ENCODE measurements at places on chromosomes 13 and 19. TPM values are rescaled to one million over a fixed set of nuclear protein-coding genes. Genes with fewer than 3 reads are reported as not detected.

DNA sequence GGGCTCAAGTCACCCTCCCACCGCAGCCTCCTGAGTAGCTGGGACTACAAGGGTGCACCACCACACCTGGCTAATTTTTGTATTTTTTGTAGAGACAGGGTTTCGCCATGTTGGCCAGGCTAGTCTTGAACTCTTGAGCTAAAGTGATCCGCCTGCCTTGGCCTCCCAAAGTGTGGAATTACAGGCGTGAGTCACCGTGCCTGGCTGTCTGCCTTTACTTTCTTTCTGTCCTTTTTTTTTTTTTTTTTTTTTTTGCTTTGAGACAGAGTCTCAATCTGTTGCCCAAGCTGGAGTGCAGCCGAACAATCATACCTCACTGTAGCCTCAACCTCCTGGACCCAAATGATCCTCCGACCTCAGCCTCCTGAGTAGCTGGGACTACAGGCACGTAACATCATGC, 25.0 kb upstream of the OR1M1 start:
- DNase-seq = no peak

- no peak for DNase-seq
These were observed 14.5 kb upstream of the RAB20 start for GRCh38 chr13:110576070-110576394.

DNA sequence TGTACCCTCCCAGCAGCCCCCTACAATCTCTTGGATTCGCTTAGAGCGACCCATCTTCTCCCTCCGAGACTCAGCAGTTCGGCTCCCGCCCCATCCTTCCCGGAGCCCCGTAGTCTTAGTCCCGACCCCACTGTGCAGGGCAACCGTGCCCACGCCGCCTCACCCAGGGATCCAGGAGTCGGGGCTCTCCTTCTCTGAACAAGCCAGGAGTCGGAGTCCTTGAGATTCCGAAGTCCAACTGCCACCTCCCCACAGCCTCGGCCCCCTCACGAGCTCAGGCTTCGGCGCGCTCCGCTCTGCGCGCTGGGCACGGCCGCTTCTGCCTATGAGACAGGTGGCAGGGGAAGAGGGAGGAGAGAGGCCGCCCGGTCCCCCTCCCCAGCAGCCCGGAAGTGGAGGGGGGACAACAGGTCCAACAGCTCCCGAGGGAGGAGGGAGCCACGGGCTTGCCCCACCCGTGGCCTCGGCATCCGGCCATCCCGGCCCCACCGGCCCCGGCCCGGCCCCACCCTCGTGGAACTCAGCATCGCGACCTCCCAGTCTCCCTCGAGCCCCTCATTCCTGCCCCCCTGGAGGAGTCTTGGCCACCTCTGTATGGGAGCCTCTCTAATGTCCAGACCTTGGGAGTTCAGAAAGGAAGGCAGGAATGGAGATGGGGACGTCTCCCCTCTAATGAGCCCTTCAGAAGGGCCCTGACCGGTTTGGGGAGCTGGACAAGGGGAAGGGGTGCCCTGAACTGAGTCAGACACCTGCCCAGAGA, at the start of gene PHLDB3:
PHLDB3 (minus strand) TSS at position 321 of the 760 bp plus-strand sequence. CDS start 628 bp downstream, outside the sequence.
- DNase-seq = no peak

GRCh38 chr13:44690376-44690775, 114.2 kb upstream of the TSC22D1 start:
- no peak for DNase-seq

- DNase-seq = no peak
These were observed 723.8 kb downstream of the UQCRFS1 start for GRCh38 chr19:28489126-28489660.

DNA sequence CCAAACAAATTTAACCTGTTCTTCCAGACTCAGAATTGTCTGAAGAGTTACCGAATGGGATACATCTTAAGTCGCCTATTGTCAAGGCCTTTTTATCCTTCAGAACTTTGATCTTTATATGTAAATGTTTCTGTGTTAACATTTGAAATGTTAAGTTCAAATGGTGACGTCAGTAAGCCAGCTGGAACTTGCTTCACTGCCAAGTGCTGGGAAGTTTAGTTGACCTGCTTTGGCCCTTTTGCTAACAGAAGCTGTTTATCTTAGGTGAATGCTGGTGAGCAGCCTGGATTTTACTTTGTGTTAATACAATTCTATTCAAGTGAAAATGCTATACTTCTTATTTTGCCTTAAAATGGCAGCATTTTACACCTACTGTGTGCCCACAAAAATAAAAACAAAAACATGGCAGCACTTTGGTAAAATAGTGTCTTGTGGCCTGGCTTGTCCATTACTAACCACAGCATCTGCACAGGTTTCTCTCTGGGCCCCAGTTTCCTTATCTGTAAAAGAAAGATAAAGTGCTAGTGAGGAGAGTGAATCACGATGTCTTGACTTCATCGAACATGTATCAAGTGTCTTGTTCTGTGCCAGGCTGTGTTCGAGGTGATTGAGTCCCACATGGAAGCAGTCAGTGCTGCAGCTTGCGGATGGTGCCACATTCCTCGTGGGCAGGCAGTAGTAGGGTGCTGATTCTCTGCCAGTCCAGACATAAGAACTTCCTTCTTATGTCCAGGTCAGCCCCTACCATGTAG, 2.2 kb downstream of the NAXD start:
- DNase-seq = no peak

GRCh38 chr19:38021352-38021751, 114.3 kb downstream of the SIPA1L3 start:
- DNase-seq = no peak

DNA sequence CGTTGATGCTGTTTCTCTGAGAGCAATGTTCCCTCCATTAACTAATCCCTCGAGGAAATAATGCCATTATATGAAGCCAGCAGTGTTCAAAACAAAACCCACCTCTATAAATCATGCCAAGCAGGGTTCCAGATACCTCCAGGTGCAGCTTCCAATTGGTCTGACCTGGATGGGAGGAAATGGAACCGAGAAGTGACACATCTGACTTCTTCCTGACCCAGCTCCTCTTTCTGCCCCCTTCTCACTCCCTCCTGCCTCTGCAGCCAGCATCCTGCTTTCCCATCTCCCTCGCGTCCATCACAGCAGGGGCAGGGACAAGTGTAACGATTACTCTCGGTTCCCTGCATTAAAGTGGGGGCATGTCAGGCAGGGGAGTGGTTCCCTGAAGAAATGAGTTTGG, 37.5 kb downstream of the HSPH1 start:
- DNase-seq = no peak

GRCh38 chr13:44050450-44051063, 170.9 kb downstream of the LACC1 start:
- peak; percentile 20 for DNase-seq

- DNase-seq = no peak
These were observed 36.1 kb upstream of the EIF3G start for GRCh38 chr19:10155839-10156238.

GRCh38 chr13:21060338-21061028, 903 bp downstream of the LATS2 start:
- DNase-seq = no peak

DNA sequence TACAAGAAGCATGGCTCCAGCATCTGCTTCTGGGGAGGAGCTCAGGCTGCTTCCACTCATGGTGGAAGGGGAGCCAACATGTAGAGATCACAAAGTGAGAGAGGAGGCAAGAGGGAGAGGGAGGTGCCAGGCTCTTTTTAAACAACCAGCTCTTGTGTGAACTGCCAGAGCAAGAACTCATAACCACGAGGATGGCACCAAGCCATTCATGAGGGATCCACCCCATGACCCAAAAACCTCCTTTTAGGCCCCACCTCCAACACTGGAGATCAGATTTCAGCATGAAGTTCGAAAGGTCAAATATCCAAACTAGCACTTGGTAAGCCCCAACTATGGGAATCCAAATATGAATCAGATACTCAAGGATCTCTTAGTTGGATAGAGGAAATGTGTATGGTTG, 131.2 kb downstream of the RXFP2 start:
- no peak for DNase-seq

- no peak for DNase-seq
These were observed 1272.5 kb downstream of the OLFM4 start for GRCh38 chr13:54301085-54301484.

DNA sequence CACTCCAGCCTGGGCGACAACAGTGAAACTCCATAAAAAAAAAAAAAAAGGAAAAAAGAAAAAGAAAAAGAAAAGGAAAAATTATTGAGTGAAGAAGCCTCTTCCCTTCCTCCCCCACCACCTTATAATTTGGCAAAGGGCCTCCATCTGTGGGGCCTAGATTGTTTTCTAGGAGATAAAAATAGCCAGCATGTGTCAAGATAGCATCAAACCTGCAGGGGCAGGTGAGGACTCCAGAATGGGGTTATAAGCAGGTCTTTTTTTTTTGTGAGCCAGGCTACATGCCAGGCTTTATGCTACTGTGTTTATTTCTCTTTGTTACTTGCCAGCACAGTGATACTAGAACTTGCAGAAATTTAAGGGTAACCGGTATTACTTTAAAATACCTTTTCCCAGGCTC, 11.7 kb upstream of the TRIM13 start:
- DNase-seq = no peak

- no peak for DNase-seq
These were observed 520 bp downstream of the LGALS4 start for GRCh38 chr19:38812009-38812840.

- no peak for DNase-seq
These were observed 8.7 kb downstream of the EML2 start for GRCh38 chr19:45630463-45630862.

DNA sequence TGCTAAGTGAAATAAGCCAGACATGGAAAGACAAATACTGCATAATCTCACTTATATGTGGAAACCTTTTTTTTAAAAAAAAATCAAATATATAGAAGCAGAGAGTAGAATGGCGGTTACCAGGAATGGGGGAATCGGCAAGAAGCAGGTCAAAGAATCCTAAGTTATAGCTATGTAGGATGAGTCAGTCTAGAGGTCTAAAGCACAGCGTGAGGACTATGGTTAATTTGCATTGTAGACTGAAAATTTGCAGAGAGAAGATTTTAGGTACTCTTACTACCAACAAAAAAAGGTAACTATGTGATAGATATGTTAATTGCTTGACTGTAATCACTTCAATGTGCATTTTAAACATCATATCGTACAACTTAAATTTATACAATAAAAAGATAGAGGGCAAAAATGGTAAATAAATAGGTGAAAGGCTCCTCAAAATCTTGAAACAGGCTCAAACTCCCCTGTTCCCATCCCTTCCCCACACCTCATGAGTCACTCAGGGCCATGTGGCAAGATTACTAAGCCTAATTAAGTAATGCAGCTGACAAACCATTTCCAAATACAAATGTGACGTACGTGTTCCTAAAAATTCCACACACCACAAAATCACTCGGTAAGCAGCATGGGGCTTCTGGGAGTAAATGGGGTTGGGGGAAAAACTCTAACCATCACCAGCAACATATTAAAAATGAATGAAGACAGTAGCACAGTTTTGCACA, 159.0 kb downstream of the USP12 start:
- DNase-seq = peak; percentile 63

DNA sequence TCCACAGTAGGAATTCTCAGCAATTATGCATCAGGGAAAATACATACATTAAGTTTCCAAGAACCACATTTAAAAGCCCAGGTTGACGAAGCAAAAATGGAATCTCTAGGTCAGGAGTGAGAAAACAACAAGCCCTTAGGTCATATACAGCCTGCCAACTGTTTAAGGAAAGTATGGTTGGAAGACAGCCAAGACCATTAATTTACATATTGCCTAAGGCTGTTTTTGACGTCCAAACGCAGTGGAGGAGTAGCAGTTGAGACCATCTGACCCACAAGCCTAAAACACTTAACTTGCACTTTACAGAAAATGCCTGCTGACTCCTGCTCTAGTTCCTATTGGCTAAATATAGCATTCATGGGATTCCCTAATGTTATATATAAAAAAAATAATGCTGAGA, 299.0 kb downstream of the ITGBL1 start:
- DNase-seq = no peak

- DNase-seq = no peak
These were observed 4.7 kb downstream of the AKAP11 start for GRCh38 chr13:42276683-42277082.

DNA sequence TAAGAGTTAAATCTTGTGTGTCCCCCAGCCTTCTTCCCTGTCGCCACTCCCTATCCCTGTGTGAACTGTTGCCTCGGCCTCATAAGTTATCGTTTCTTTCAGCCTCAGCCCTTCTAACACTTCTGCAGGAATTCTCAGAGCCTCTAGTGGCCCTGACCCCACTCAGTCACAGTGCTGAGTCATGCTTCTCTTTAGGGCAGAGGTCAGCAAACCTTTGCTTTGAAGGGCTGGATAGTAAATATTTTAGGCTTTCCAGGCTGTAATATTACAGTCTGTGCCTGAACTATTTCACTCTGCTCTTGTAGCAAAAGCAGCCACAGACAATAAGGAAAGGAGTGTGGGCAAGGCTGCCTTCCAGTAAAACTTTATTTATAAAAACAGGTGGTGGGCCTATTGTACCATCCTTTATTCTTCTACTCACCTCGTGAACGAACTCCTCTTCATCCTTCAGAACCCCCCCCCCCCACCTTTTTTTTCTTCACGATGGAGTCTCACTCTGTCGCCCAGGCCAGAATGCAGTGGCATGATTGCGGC, 22.1 kb downstream of the MYO9B start:
- peak; percentile 58 for DNase-seq

GRCh38 chr13:87872813-87873212, 201.6 kb downstream of the SLITRK5 start:
- no peak for DNase-seq

GRCh38 chr13:93522501-93522900, 295.9 kb downstream of the GPC6 start:
- no peak for DNase-seq

DNA sequence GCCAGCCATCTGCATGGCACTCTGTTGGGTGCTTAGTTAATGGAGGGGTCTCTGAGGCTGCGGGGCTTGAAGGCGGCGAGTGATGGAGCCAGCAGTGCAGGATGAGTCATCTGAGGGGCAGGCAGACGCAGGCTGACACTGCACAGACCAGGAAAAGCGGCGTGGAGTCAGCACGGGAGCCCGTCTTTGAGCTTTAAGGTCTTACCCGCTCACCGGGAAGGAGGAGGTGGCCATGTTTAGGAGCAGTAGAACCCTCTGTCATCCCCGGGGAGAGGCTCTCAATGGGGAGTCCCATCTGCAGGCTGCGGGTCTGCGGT, 13.1 kb downstream of the NAXD start:
- DNase-seq = no peak

GRCh38 chr13:44017756-44018309, 138.1 kb downstream of the LACC1 start:
- DNase-seq = no peak

PBX4 gene
- not detected for polyA plus RNA-seq

ZNF682 gene
- not detected for polyA plus RNA-seq

FSD1 gene
- not detected for polyA plus RNA-seq

CYP4F3 gene
- 0.59 TPM for polyA plus RNA-seq

OR7A5 gene
- polyA plus RNA-seq = not detected

TMEM59L gene
- not detected for polyA plus RNA-seq

C19orf67 gene
- polyA plus RNA-seq = not detected

KLF2 gene
- polyA plus RNA-seq = 331 TPM

ZNF57 gene
- 2.1 TPM for polyA plus RNA-seq

POU4F1 gene
- not detected for polyA plus RNA-seq

NLRP5 gene
- not detected for polyA plus RNA-seq

ZNF223 gene
- polyA plus RNA-seq = 1.1 TPM

TINCR gene
- not detected for polyA plus RNA-seq

Data from CD14-positive monocyte (primary cell).